ENCODE measurements at places on chromosomes 16 and 17.

- no peak for DNase-seq
These were observed 16.9 kb downstream of the RPH3AL start for GRCh38 chr17:335691-336090.

- no peak for DNase-seq
These were observed 234.7 kb upstream of the IRX3 start for GRCh38 chr16:54521327-54521726.

- DNase-seq = no peak
These were observed 147.7 kb downstream of the SKAP1 start for GRCh38 chr17:48282303-48282702.

GRCh38 chr17:18859256-18859655 is 1.3 kb downstream of the PRPSAP2 start:
- no peak for DNase-seq

DNA sequence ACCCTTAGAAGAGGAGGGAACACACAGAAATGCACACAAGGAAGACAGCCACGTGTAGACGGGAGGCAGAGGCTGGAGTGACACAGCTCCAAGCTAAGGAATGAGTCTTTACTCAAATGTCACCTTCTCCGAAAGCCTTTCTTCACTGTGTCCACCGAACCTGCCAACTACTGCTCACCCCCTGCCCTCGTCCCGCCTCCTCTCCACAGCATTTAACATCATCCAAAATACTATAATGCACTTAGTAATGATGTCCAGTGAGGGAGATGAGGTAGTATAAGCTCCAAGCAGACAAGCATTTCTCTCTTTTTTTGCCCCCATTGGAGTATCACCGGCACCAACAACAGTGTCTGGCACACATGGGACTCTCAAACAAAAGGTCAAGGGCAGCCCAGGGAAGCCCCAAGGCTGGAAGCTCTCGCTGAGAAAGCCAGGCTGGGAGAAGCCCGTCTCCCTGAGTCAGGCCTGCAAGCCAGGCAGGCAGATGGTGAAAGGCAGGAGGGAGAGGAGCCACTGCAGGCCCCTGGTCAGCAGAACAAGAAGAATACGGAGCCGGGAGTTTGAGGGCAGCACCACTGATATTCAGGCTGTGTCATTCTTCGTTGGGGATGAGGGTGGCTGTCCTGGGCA is 25.9 kb downstream of the ZFHX3 start:
- no peak for DNase-seq

DNA sequence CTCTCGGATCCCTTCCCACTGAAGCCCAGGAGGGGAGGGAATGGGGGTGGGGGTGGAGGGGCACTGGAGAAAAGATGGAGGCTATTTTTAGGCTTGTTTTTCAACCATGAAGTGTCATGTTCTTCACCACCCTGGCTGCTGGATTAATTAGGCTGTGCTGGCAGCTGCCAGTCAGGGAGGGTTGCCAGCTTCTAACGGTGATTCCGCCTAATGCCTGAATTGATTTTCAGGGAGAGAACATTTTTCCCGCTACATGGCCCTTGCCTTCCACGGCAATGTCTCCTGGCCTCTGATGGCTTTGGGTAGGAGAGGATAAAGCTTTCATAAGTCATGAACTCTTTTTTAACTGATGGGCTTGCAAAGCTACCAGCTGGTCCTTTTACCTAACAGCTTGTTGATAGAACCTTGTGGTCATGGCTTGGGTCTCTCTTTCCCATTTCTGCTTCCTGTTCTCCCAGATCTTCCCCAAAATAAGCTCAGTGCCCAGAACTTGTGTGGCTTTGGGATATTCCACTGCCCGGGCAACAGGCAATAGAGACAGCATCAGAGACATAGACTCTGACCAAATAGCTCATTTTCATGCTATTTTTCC is 167.4 kb downstream of the PITPNC1 start:
- no peak for DNase-seq

DNA sequence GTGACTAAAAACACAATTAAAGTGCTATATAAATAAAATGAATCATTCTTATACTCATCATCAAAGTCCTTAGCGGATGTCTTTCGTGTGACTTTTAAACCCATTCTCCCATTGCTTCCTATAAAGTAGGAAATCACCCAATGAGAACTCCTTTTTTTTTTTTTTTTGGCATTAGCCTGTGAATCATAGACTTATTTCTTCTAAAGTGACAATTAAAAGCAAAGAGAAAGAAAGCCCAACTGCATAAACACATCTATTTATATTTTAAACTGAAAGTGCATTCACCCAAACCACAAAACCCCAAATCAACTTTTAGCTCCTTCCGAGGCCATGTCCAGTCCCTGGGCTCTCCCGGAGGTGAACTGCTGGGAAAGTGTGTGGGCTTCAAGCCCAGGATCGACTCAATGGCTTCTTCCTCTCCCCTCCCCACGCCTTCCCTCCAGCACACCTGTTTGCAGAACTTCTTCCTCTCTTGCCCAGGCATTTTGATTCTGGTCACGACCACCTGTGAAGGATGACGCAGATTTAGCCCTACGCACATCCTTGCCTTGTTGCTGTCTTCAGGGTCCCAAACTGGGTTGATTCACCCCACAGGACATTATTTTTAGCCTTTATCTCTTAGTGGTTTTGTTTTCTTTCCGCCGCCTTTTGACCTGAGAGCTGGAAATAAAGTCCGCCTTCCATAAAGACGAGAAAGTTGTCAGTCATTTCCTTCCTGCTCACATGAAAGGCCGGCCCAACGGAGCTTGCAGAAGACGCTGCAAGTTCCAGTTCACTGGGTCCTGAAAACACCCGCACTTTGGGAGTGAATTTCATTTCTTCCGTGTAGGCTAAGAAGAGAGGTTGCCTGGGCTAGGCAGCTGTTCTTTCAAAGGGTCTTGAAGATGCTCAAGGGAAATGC is 166.8 kb downstream of the MAP2K6 start:
- no peak for DNase-seq

DNA sequence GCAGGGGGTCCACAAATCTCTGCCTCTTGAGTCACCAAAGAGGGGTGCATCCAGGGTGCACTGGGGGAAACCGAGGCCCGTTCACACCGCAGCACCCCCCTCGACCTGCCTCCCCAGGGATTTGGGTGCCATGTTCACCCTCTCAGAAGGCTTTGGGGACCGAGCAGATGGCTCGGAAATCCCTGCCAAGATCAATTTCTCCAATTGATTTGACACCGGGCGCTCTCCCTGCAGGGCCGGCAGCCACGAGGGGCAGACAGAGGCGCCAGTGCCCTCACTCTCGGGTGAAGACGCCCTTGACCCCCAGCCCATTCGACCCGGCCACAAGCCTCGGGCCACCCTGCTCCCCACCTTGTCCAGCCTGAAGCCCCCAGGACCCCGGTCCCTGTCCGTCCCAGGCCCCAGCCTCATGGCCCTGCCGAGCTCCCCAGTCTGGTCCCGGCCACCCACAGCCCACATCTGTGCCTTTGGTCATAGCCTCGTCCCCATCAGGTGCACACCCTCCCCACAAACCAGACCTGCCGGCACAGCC is 9.3 kb downstream of the SSTR5 start:
- no peak for DNase-seq

- no peak for DNase-seq
These were observed 49.9 kb upstream of the SREBF1 start for GRCh38 chr17:17886726-17887125.

GRCh38 chr17:45018514-45018847 is 33.0 kb downstream of the DCAKD start:
- no peak for DNase-seq

DNA sequence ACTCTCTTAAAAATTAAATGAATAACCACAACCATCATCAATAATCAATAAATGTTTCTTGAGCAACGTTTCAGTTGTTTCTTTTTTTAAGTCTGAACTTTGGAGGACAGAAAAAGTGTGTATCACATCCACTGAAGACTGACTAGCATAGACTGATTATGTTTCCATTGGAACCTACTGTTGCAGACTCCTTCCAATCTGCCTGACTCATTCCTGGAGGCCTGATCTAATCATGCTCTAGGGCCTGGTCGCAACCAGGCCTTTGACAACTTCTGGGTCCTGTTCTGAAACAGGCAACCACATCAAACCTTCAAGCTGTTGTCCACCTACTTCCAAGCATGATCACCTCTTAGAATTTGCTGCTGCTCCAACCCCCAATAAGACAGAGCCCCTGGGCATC is 109.2 kb upstream of the NUDT7 start:
- DNase-seq = no peak

DNA sequence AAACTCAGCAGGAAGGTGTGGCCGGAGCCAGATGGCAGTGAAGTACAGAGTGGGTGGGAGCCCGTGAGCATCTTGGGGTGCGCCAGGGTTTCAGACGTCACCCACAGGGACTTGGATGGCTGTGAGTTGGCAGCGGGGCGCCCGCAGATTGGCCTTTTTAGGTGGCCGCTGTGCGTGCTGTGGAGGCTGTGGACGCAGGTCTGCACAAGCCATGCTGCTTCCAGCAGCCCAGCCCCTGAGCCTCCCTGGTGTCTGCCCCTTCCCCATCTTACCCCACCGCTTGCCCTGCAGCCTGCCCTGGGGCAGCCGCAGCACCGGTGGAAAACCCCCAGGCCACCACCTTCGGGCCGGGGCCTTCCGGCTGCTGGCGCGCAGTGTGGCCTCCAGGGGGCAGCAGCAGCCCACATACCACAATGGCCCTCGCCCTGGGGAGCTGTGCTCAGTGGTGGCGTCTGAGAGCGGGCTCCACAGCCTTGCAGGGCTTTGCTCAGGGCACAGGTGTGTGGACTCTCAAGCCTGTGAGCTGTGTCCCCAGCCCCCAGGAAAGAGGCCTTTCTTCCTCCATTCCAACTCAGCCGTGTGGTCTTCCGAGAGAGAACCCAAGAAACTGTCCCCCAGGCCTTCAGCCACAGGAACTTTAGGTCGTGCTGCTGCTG is 11.8 kb downstream of the ENDOV start:
- DNase-seq = peak; percentile 80

DNA sequence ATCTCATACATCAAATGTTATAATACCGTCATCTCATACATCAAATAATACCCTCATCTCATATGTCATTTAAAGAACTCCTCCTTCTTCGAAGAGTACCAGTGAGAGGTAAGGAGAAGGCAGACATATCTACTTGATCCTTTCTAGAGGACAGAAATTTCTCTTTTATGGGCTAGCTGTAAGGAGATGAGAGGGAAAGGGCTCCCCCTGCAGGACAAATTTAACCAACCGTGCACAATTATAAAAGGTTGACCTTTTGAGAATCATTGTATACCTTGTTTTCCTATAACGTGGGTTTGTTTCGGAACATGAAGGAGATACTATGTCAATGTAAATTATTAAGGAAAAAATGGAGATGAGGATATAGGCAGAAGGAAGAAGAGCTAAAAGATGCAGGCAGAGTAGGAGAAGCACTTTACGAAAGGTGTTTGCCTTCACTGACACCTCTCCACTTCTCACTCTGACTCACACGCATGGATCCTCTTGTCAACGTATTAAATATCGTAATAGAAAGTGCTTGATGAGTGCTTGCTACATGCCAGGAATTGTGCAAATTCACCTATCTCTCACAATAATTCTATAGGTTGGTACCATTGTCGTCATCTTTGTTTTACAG is 465.9 kb upstream of the ERCC4 start:
- DNase-seq = no peak

DNA sequence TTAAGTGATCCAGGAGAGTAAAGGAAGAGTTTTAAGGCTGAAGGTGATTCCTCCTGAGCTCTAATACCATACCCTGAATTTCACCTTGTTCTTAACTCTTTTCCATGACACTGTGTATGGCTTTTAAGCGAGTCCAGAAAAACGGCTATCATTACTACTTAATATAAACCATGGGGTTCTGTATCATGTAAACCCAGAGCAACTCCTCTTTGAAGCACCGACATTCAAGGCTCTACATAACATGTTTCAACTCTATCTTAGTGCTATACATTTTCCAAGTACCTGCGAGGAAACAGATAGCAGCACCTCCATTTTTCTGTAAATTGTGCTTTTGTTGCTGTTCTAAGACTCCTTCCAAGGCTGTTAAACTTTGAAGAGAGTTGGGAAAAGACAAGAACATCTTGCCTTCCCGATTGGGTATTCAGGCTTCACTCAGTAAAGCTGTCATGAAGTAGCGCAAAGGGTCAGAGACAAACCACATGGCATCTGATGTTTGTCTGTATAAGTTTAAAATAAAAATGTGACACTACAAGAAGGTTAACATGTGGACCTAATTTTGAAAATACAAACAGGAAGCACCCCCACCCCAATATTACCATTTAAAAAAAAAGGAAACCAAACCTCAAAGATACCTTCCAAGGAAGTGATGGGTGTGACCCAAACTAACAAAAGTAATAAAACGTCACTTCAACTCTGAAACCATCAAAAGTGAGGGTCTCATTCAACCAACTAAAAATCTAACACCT is 3.9 kb downstream of the STAT5B start:
- DNase-seq = no peak

DNA sequence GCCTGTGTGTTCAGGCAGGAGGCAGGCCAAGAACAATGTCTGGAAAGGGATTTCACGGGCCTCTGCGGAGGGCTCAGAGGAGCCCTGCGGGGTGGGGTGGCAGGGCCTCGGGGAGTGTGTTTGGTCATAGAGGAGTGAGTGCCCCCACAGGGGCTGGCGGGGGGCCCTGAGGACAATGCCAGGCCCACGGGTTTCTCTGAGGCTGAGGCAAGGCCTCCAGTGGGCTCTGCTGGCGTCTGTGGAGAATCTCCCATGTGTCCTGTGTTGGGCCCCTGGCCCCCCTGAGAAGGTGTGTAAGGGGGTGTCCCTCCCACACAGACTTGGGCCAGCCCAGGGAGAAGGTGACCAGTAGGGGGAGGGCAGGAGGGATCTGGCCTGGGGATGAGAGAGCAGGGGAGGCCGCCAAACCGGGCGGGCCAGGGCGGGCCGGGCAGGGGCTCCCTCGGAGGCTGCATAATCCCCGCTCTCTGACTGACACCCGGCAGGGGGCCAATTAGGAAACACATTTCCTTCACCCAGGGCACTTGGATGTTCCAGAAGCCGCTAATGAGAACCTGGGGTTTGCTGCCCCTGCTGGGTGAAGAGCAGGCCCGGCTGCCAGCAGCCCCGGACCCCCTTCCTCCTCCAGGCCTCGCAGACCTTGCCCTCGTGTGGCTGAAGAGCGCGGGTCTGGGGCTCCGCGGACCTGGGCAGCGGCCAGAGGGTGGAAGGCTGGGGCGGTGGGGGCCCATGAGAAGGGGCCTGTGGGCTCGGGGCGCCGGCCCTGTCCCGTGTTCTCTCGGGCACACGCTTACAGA is 204.2 kb downstream of the NTN1 start:
- no peak for DNase-seq

GRCh38 chr17:66956941-66957340 is 7.6 kb upstream of the CACNG4 start:
- DNase-seq = no peak

DNA sequence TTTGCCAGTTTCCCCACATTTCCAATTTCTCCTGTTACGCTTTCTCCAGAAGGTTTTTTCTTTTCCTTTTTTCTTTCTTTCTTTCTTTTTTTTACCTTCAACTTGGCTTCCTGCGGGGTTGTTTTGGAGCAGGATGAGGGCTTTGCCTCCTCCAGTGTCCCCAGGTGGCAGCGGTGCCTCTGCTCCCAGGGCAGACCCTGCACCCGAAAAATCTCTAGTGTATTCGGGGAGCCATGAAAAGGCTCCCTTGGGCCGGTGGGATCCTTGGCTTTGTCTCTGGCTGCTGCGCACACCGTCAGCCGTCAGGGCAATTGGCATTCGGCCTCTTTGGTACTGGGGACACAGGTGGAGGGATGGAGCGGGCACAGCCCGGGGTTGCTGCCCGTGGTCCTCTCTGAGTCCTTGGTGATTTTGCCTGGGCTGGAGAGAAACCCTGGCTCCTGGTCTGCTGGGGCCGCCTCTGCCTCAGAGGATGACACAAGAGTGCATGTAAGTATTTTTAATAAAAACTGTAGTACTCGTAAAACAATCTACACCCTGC is 846 bp downstream of the ITGB3 start:
- DNase-seq = no peak

Measured in stimulated activated CD4-positive, alpha-beta T cell treated with anti-CD3 and anti-CD28 coated beads, Interleukin-15, amount 100 ng/mL, for 48 hours (primary cell).